ENCODE measurements at places on chromosomes 4 and X.

GRCh38 chr4:168994958-168995357 is 15.1 kb downstream of the CBR4 start:
- no peak for DNase-seq

DNA sequence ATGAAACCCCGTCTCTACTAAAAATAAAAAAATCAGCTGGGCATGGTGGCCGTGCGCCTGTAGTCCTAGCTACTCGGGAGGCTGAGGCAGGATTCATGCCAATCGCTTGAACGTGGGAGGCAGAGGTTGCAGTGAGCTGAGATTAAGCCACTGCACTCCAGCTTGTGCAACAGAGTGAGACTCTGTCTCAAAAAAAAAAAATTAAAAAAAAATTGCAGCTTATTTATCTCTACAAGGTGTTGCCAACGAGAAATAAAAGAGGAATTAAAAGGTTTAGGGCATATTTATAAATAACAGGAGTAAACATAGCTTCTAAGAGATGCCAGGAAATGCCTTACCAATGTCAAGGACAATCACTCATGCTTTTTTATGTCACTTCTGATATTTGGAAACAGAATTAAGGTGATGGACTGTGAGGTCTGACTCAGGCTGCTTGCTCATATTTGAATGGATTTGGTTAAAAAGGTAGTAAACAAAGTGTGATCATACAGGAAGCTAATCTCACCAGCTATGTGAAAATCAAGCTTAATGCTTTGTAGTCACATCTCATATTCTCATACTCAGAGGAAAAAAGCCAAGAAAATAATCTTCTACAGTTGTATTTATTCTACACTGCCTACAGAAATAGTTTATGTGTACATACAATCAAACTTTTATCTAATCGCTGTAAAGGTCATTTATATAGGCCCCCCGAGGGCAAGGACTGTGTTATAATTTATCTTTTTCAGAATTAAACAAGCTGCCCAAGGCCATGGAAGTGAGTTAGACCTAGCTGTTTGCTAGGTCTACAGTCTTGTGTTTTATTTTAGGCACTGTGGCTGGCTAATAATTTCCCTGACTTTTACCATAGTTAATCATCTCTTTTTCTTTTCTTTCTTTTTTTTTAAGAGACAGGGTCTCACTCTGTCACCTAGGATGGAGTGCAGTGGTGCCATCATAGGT is 61.1 kb upstream of the RBMX start:
- no peak for DNase-seq

- DNase-seq: no peak
Measured at GRCh38 chr4:24896977-24897376, 15.9 kb downstream of the CCDC149 start.

GRCh38 chr4:26020083-26020668 is 106.2 kb downstream of the SMIM20 start:
- DNase-seq: no peak

DNA sequence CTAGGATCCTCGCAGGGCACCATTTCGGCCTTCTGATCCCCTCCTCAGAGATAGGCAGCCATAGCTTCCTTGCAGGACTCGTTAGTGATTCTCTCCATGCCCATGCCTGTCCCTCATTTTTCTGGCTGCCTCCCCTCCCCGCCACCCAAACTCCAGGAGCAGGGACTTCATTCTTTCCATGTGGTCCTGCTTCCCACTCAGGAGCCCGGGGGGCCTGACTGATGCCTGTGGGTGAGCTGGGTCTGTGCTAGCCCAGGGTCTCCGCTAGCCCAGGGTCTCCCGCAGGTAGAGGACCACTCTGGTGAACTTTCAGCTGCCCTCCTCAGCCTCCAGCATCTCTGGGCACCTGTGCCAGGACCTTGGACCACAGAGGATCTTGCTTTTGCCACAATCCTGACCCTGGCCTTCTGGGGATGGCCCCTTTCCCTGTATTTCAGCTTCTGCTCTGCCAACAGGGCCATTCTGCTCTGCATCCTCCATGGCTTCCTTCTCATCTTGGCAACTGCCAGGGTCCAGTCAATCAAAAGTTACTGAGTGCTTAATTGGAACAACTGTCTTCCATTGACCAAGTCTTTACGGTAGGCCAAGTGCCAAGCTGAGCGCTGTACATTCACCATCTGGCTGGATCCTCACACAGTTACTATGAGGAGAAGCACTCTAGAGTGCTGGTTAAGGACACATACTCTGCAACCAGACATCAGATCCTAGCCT is 152.2 kb downstream of the EFNB1 start:
- no peak for DNase-seq

GRCh38 chr4:157072002-157072401 is 3.9 kb upstream of the GLRB start:
- no peak for DNase-seq

DNA sequence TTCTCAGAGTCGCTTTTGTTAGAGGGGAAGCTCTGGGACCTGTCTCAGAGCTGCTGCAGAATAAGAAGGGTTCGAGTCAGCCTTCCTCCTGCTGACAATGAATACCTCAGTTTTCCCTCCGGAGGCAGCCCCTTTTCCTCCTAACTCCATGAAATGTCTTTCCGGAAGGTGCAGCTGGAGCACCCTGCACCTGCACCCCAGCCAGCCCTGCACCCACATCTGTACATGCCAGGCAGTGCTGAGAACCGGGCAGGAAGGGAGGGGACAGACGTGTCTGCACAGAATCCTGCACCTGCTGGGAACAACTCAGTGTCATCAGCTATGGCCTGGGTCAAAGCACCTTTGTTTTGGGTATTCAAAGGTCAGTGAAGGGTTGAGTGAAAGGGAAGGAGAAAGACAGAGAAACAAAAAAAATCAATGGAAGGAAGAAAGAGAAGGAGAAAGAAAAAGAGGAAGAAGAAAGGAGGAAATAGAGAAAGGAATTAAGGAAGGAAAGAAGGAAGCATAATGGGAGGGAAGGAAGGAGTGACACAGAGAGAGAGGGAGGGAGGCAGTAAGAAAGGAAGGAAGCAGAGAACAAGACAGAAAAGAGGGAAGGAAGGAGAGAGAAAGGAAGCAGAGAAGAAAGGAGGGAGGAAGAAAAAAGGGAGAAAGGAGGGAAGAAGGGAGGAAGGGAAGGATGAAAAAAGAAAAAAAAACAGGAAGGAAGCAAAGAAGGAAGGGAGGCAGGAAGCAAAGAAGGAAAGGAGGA is 273.7 kb downstream of the DHRSX start:
- DNase-seq: no peak

DNA sequence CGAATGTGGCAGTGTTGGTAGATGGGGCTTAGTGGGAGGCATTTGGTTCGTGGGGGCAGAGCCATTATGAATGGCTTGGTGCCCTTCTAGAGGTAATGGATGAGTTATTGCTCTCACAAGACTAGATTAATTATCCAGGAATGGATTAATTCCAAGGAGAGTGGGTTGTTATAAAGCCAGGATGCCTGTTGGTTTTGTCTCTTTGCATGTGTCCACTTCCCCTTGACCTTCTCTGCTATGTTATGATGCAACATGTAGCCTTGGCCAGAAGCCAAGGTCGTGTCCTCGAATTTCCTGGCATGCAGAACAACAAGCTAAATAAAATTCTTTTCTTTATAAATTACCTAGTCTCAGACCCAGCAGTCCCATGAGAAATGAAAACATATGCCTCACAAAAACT is 111.2 kb upstream of the PLS3 start:
- DNase-seq: no peak

GRCh38 chr4:184680698-184681097 is 31.2 kb downstream of the PRIMPOL start:
- no peak for DNase-seq

DNA sequence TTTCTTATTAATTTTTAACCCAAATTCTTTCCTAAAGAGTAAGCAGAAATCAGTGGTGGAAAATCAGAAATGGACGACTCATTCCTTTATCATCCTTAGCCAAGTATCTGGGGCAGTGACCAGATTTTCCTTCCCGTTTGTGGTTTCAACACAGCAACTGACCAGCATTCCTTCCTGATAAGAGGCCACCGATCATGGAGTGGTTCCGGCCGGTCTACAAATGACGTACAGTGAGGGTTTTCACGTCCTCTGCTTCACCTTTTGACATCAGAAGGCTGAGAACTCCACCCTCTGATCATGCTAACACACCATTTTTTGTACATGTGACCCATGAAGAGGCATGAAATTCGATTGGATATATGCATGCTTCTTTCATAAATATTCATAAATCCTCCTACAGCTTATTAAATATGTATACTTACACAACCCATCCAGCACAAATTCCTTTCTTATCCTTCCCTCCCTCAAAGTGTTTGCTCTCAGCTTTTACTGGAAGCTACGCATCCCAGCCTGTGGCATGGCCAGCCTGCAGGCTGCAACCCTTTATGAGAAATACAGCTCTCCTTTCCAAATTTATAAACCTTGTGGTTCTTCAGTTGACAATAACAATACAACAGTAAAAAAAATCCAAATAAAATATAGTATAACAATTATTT is 173.0 kb upstream of the CASK start:
- no peak for DNase-seq

DNA sequence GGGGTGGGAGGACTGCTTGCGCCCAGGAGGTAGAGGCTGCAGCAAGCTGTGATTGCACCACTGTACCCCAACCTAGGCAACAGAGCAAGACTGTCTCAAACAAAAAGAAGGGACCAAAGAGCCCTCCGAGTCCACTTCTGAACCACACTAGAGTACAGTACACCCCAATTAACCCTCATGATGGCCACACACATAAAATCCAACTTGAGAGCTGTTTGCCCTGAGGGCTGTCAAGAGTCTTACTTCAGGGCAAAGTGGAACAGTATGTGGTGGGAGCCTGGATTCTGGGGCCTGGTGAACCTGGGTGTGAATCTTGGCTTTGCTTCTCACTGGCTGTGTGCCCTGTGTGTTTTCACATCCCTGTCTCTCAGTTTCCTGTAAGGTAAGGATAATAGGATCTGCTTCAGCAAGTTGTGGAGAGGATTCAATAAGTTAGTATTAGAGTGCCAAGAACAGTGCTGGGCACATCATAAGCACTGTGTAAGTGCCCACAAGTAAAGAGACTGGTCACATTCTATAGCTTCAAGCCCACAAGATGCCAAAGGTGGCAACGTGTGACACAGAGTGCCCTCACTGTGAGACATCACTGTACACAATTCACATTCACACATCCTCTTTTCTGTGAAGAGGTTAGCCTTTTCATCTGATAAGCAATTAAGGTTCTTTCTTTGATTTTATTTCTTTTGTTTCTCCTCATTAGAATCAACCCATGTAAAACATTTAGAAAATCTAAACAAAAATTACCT is 52.1 kb downstream of the LEF1 start:
- DNase-seq: no peak

DNA sequence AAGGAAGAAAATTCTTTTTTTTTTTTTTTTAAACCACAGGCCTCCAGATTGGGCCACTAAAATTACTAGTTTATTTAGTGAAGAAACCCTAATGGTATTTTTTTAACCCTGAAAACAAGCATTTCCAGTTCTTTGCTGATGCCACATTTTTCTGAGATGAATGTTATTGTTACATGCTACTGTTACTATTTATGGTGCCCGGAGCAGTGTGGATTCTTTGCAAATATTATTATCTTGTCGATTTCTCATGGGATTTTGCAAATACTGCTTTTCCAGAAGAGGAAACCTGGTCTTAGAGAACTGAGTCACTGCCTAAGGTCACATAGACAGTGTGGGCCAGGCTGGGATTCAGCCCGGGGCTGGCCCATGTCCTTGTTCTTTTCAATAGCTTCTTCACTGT is 8.7 kb upstream of the ALAS2 start:
- no peak for DNase-seq

GRCh38 chr4:128513664-128514484 is 226.3 kb upstream of the PGRMC2 start:
- no peak for DNase-seq

GRCh38 chr4:140266958-140267568 is 106.4 kb upstream of the SCOC start:
- no peak for DNase-seq

DNA sequence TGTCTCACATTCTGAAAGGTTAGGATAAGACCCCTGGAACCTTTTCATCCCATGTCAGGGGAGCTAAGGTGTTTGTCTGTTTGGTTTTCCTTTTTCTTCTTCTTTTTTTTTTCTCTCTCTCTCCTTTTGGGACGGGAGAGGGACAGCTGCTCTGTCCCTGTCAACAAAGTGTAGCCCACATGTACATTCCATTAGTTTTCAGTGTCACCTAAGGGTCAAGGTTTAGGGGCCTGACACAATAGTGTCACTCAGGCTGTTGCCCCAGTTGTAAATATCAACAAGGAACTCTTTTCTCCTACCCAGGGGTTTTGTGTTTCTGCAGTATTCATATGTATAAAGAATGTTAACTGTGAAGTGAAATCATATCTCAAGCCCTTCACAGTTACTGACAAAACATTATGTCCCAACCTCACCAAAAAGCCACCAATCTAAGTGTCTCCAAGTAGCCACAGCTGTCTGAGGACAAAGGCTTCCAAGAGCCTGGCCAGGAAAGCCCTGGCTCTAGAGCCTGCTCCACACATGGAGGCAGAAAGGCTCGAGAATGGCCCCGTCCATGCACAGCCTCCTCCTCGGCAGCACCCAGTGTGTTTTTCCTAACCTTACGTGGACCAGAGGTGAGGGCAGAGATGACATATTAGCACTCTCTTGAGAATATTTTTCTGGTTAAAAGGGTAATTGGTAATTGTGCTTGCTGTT is 9.4 kb downstream of the IRF2 start:
- no peak for DNase-seq

DNA sequence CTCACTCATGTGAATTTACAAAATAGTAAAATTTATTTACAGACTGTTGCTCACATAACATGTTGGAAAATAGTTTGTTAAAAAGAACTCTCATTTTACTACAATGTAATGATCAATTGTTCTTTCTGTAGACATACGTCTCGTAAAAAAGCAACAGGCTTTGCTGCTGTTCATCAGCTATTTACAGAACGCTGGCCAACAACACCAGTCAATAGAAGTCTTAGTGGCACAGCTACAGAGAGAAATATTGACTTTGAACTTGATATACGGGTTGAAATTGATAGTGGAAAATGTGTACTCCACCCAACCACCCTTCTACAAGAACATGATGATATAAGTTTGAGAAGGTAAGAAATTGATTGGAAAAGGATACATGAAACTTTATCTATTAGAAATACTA is 47.6 kb upstream of the ADAD1 start:
- no peak for DNase-seq

- DNase-seq: peak; percentile 48
Measured at GRCh38 chrX:104922206-104922621, 298.3 kb downstream of the TEX13A start.

- DNase-seq: no peak
Measured at GRCh38 chrX:2846992-2847391, 18.3 kb downstream of the GYG2 start.
